ENCODE measurements at places on chromosomes 4 and X.

- peak; percentile 33 for DNase-seq
These were observed 11.2 kb upstream of the BCOR start for GRCh38 chrX:40108959-40109287.

DNA sequence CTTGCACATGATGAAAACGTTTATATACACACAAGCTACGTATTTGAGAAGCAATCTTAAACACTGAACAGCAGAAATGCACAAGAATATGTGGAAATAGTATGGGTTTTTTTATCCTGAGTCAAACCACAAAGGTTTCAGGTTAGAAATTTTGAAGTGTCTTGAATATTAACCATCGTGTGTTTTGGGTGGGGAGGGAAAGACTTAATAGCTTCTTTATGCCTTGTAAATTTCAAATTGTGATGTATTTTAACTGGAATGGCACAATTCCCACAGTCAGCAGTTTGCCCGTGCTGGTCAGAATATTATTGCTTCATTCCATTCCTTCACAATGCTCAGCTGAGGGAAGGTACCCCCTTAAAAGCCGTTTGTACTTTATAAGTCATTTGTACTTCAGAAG lies 67.4 kb upstream of the WDR1 start:
- DNase-seq: no peak

GRCh38 chrX:50881028-50881427 lies 29.5 kb upstream of the BMP15 start:
- DNase-seq: no peak

DNA sequence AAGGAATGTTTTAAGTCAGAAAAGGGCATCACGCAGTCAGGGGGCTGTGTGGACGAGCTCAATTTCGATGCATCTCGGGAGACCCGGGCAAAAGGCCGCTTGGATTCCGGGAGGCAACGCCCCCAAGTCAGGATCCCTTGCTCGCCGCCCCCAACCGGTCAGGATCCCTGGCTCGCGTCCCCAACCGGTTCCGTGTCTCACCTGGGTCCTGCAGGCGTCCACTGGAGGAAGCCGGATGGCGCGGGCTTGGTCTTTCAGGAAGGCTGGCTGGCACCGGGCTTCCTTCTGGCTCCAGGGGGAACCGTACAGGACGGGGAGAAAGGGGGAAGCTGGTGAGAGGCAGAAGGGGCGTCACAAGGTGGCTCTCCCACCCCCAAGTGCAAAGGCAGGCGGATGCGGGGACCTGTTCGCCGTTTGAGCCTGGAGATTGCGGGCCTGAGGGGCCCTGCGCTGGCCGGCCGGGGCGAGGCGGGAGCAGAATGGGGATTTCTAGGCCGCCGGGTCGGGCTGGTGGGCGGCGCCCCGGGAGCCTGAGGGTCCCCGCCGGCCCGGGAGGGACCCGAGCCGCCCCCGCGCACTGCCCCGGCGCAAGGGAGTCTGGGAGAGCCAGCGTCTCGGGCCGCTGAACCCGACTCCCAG lies 84.7 kb downstream of the HPRT1 start:
- DNase-seq: no peak

DNA sequence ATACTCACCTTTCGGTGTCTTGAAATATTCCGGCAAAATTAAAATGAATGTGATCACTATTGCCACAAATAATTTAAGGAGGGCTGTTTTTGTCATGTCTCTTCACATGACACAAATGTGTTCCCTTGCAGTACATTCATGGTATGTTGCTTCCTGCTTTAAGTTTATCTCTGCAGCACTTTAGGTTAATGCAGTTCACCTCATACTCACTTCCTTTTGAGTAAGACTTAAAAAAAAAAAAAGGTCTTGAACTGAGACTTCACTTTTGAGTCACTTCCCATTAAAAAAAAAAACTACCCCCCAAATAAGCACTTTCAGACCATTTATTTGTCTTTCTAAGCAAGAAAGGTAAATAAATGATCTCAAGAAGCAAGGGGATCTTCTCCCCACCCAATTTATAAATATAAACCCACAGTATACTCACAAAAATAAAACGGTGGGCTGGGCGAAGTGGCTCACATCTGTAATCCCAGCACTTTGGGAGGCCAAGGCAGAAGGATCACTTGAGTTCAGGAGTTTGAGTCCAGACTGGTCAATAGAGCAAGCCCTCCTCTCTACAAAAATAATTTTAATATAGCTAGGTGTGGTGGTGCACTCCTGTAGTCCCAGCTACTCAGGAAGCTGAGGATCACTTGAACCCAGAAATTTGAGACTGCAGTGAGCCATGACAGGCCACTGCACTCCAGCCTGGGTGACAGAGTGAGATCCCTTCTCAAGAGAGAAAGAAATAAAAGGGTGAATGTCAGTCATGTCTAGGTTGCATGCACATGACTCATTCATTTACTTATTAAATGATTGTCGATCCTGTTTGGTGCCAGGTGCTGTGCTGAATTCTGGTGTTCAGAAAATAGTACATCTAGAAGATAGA lies at the start of gene TMEM156:
Gene TMEM156 (minus strand): TSS at position 192 of the 868 bp plus-strand sequence. CDS start 96 bp downstream, at position 96.
- peak; percentile 69 for DNase-seq

DNA sequence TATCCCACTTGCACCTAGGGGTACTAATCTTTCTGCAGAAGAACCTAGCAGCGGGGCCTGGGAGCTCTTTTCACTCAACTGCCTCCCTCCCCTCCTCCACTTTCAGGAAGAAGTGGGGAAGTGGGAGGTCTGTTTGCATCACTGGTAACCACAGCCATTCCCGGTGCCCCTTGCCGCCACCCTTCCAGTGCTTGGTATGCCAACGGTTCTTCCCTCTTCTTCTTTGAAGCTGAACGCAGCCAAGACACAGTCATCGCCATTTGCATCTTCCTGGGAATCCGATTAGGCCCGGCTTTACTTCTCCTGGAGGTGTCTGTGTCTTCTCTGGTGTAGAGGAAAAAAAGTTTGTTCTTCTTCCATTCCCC lies 47.2 kb upstream of the RBPJ start:
- DNase-seq: no peak

DNA sequence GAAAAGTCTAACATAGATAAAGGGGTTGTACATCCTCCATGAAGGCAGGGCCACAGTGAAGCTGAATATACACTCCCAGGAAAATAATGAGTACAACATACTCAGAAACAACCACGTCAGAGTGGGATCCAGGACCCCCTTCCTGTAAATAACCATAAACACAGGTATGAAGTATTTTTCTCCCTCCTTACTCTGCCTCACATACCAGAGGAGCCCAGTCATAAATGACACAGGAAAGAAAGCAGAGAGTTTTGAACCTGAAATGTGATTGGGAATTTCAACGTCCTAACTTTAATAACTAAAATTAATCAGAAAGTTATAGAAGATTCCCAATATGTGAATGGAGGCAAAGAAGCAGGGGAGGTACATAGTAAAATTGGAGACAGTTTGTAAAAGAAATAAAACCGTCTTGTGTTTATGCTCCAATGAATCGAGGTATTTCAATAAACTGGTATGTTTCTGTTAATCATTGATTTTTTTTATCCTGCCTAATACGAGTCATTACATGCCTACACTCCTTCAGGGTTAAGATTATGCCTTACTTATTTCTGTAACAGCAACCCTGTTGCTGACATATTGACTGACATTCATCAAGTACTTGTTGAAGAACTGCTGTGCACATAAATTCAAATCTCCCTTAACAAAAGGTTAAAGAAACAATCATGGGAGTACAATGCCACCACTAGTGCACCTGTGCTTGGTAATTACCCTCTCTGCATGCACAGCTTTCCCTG lies 431.3 kb downstream of the KCNIP4 start:
- no peak for DNase-seq

Data from SW 1271 (cell line).